ENCODE measurements at places on chromosomes 7 and 10. TPM values are rescaled to one million over a fixed set of nuclear protein-coding genes. Genes with fewer than 3 reads are reported as not detected.

The NUTM2D gene
- not detected for total RNA-seq

The ENKUR gene
- total RNA-seq = not detected

The PRRT4 gene
- not detected for total RNA-seq

The IGFBP3 gene
- total RNA-seq = 38.8 TPM

The FAM25A gene
- total RNA-seq = not detected

The ANKRD7 gene
- total RNA-seq = not detected

The CAV2 gene
- 11.8 TPM for total RNA-seq

The PHYHIPL gene
- total RNA-seq = 10.1 TPM

The LHPP gene
- 34.2 TPM for total RNA-seq
